ENCODE measurements at places on chromosomes 16 and 17. TPM values are rescaled to one million over a fixed set of nuclear protein-coding genes. Genes with fewer than 3 reads are reported as not detected.

Gene CCL14
- 54.1 TPM for total RNA-seq

- H3K4me3 ChIP-seq, result no peak overlapping the region
- H3K36me3 ChIP-seq, result no peaks in the 10 kb centered on the region
- H3K27ac ChIP-seq, result no peak overlapping the region
- peaks cover 3% of the 10 kb centered on the region for H3K27me3 ChIP-seq
- no peak for DNase-seq
These were observed 38.9 kb upstream of the CSNK2A2 start for GRCh38 chr16:58236831-58237230.

Gene KRTAP2-2
- total RNA-seq, result not detected

DNA sequence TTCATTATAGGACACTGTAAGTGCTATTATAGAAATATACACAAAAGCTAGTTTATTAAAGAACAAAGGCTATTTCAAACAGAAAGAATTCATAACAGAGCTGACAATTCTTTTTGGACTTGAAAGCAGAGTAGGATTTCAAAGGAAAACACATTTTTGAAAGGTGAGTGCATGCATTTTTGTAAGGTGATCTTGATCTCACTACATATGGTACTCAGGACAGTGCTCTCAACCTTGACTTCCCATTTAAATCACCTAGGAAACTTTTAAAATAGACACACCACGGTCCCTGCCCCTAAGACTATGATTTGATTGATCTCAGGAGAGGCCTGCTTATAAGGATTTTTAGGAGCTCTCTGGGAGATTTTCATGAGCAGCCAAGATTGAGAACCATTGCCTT, 1362.0 kb downstream of the CDH8 start:
- no peaks in the 10 kb centered on the region for H3K36me3 ChIP-seq
- no peak for DNase-seq
- H3K4me3 ChIP-seq, result no peak overlapping the region
- H3K4me1 ChIP-seq, result no peaks in the 10 kb centered on the region

DNA sequence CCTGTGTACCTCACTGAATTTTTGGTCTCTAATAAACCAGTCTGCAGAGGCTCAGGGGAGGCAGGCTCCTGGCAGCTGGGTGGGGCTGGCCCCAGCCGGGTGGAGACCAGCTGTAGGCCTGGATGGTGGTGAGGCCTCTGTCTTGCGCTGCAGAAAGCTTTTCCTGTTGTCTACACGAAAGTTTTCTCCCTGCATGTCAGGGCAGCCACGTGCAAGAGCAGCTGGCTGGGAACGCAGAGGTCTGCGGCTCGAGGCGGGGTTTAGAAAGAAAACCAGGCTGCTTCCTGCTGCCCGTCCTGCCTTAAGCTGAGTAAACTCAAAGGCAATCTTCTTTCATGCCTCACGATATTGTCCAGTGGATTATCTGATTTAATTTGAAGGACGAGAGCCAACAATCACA, 2.4 kb downstream of the SERPINF1 start:
- no peaks in the 10 kb centered on the region for H3K36me3 ChIP-seq
- H3K4me1 ChIP-seq, result no peaks in the 10 kb centered on the region
- DNase-seq, result peak; percentile 72
- peak overlapping the region; percentile 95 for H3K27ac ChIP-seq
- peak overlapping the region; percentile 59 for H3K4me3 ChIP-seq
- no peaks in the 10 kb centered on the region for H3K27me3 ChIP-seq

Gene CACNG3
- total RNA-seq, result not detected

- no peak for DNase-seq
- H3K4me3 ChIP-seq, result no peak overlapping the region
- H3K36me3 ChIP-seq, result no peaks in the 10 kb centered on the region
- H3K4me1 ChIP-seq, result no peaks in the 10 kb centered on the region
These were observed 63.6 kb upstream of the KIFC3 start for GRCh38 chr16:57865746-57866528.

Gene SIAH1
- 45.2 TPM for total RNA-seq

DNA sequence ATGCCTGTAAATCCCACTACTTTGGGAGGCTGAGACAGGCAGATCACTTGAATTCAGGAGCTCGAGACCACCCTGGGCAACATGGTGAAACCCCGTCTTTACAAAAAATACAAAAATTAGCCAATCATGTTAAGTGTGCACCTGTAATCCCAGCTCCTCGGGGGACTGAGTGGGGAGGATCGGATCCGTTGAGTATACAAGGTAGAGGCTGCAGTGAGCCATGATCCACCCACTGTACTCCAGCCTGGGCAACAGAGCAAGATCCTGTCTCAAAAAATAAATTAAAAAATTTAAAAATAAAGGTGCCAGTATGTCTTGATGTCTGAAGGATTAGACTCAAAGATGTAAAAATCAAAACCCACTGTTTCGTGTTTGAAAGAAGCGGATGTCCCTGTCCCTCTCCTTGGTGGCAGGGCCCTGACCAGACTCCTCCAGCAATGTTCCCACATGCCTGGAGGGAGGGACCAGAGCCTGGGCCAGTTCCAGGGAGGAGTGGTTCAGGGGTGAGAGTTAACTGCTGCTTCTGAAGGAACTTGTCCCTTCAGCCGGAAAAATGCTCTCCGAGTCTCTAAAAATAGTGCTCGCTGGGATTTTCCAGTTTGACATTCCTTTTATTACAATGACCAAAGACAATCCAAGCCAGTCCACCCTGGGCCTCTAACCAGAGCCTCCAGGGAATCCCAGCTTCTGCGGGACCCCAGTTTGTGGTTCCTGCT, 9.4 kb upstream of the CMTM4 start:
- no peaks in the 10 kb centered on the region for H3K27me3 ChIP-seq
- DNase-seq, result peak; percentile 57
- H3K36me3 ChIP-seq, result no peaks in the 10 kb centered on the region
- no peaks in the 10 kb centered on the region for H3K4me1 ChIP-seq
- H3K4me3 ChIP-seq, result peak overlapping the region; percentile 39
- H3K27ac ChIP-seq, result peak overlapping the region; percentile 85

DNA sequence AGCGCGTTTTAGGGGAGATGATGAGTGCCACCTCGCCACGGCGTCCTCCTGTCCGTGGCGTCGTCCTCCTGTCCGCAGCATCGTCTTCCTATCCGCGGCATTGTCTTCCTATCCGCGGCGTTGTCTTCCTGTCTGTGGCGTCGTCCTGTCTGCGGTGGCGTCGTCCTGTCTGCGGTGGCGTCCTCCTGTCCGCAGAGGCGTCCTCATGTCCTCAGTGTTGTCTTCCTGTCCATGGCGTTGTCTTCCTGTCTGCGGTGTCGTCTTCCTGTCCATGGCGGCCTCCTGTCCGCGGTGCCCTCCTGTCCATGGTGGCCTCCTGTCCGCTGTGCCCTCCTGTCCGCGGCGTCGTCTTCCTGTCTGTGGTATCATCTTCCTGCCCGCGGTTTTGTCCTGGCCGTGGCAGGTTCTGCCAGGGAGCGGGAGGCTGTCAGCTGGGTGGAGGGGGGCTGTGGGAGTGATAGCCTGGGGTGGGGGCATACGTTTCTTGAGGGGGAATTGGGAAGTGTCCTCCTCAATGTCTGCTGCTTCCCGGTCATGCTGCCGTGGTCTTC, 30.9 kb downstream of the TBCD start:
- DNase-seq, result no peak
- H3K4me3 ChIP-seq, result no peak overlapping the region
- no peaks in the 10 kb centered on the region for H3K27me3 ChIP-seq

GRCh38 chr17:21686165-21687015, 5.9 kb upstream of the KCNJ18 start:
- no peak overlapping the region for H3K4me3 ChIP-seq
- no peaks in the 10 kb centered on the region for H3K36me3 ChIP-seq
- H3K4me1 ChIP-seq, result no peaks in the 10 kb centered on the region
- H3K27ac ChIP-seq, result no peak overlapping the region

GRCh38 chr17:17370711-17371110, 67.5 kb downstream of the NT5M start:
- no peak overlapping the region for H3K27ac ChIP-seq
- no peaks in the 10 kb centered on the region for H3K27me3 ChIP-seq
- DNase-seq, result no peak
- H3K36me3 ChIP-seq, result no peaks in the 10 kb centered on the region
- no peak overlapping the region for H3K4me3 ChIP-seq

DNA sequence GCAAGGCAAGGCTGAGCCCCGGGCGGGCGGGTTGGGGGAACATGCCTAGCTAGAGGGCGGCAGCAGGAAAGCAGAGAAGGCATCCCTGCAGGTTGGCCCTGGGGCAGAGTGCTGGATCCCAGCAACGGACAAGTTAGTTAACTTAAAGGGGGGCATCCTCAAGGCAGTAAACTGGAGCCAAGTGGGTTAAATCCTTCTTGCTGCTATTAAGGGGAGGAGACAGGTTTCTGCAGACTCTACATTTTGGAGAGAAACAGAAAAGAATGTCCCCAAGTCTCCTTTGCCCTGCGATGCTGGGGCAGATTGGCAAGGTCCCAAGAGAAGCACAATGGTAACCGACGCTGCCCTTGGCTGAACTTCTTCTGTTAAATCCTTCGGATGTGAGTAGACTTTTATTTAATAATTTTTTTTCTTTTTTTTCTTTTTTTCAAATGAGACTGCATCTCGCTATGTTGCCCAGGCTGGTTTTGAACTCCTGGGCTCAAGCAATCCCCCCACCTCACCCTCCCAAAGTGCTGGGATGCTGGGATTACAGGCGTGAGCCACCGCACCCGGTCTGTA, 14.0 kb downstream of the ATP5PD start:
- peaks cover 9% of the 10 kb centered on the region for H3K4me1 ChIP-seq
- no peak for DNase-seq
- H3K4me3 ChIP-seq, result peak overlapping the region; percentile 87
- no peaks in the 10 kb centered on the region for H3K36me3 ChIP-seq
- H3K27ac ChIP-seq, result peak overlapping the region; percentile 96

DNA sequence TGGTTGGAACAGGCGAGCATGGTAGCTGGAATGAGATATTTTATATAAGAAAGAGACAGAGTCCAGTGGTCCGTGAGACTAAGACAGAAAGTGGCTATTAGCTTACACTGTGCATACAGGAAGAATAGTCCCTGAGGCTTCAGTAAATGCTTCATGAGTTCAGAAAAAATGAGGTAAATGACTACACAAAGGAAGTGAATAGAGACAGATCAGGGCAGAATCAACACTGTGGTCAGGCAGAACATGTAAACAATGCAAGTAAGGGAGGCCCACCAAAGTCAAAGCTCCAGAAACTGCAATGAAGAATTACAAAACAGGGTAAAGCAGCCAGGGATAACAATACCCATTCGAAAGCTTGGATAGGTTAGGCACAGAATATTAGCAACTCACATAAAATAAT, 4.8 kb downstream of the ABCA10 start:
- H3K4me3 ChIP-seq, result peak overlapping the region; percentile 15
- H3K27me3 ChIP-seq, result no peaks in the 10 kb centered on the region
- no peak for DNase-seq
- peaks cover under 1% of the 10 kb centered on the region for H3K36me3 ChIP-seq

Gene ZPBP2
- not detected for total RNA-seq

- H3K27me3 ChIP-seq, result no peaks in the 10 kb centered on the region
- no peaks in the 10 kb centered on the region for H3K4me1 ChIP-seq
- H3K27ac ChIP-seq, result no peak overlapping the region
- no peaks in the 10 kb centered on the region for H3K36me3 ChIP-seq
- DNase-seq, result no peak
These were observed 5.7 kb upstream of the PHAF1 start for GRCh38 chr16:67104061-67104460.

Gene AANAT
- total RNA-seq, result not detected

DNA sequence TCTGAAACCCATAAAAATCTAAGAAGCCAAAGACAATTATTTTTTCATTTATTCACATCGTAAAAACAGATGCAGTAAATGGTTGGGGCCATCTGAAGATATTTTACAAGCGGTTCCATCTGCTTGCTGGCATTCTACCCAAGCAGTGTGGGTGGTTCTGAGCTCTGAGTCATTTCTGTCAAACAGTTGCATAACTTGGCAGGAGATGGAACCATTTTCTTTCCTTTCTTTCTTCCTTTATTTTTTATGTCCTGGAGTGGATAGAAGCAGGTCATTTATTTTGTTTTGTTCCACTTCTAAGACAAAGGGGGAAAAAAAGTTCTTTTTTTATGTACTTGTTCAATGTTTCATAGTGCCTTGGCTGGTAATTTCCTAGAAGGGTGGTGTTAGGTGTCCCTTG, 1151.9 kb upstream of the GOT2 start:
- no peaks in the 10 kb centered on the region for H3K27me3 ChIP-seq
- H3K4me1 ChIP-seq, result no peaks in the 10 kb centered on the region
- peak overlapping the region; percentile 52 for H3K27ac ChIP-seq
- no peak for DNase-seq

Gene CX3CL1
- 58.0 TPM for total RNA-seq

DNA sequence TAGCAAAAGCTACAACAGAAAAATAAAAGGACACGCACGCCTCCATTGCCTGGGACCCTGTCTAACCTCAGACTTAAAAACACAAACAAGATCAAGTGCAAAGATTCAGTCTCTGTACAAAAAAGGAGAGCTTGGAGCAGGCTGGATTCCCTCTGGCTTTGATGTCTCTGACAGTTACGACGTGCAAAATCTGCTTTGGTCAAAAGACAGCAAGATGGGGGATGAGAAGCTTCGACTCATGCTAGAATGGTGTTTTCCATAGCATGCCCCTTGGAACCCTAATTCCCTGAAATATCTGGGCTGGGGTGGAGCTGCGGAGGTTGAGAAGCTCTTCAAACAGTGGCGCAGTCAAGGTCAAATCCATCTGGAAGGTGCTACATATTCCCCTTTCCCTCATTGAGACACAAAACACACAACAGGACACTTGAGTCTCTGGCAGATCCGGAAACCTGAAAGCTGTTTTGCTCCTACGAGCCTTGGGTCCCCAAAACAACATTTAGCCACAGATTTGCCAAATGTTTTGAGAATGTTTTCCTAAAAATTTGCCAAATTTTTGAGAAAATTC, 9.1 kb downstream of the MYH11 start:
- H3K4me3 ChIP-seq, result no peak overlapping the region
- DNase-seq, result no peak
- H3K4me1 ChIP-seq, result no peaks in the 10 kb centered on the region
- H3K27ac ChIP-seq, result no peak overlapping the region
- no peaks in the 10 kb centered on the region for H3K27me3 ChIP-seq
- H3K36me3 ChIP-seq, result no peaks in the 10 kb centered on the region

Gene TBX6
- total RNA-seq, result 0.98 TPM

DNA sequence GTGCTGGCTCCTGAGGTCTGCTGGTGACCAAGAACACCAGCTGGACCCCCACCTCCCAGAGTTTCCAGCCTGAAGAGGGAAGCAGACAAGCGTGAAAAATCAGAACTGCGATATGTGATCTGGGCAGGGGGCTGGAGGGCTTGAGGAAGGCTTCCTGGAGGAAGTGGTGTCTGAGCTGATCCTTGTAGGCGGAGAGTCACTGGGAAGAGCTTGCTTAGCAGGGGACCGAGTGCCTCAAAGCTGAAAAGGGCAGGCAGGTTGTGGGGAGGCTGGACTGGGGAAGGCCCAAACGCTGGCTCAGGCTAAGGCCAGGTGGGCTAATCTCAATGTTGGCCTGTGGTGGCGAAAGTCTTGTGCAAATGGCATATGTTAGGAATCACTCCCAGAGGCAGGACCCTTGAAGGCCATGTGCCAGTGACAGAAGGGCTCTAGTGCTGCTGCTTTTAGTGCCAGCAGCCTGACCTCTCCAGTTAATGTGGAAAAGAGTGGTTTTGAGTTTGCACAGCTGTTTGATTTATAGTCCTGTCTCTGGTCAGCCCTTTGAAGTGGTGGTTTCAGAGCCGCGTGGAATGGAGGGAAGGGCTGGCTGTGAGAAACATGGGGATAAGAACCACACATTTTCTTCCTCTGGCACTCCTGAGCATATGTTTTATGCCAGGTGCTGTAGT, 85.3 kb upstream of the LGALS9 start:
- H3K27ac ChIP-seq, result no peak overlapping the region
- DNase-seq, result no peak
- H3K4me3 ChIP-seq, result no peak overlapping the region

- H3K36me3 ChIP-seq, result no peaks in the 10 kb centered on the region
- no peak overlapping the region for H3K27ac ChIP-seq
- H3K4me3 ChIP-seq, result no peak overlapping the region
These were observed 32.6 kb upstream of the RGS9 start for GRCh38 chr17:65104541-65104940.

Data from breast epithelium (tissue), 4 donors.